Gastrocnemius medialis (tissue), 4 donors: ENCODE measurements at places on chromosomes 4 and X. TPM values are rescaled to one million over a fixed set of nuclear protein-coding genes. Genes with fewer than 3 reads are reported as not detected.

FAM47E gene
- 0.56 TPM for total RNA-seq

PF4V1 gene
- not detected for total RNA-seq

POLN gene
- total RNA-seq, result 0.86 TPM

GK gene
- 3.8 TPM for total RNA-seq

PHEX gene
- total RNA-seq, result 0.05 TPM

VCX2 gene
- not detected for total RNA-seq

UCP1 gene
- total RNA-seq, result not detected

HPGDS gene
- 0.53 TPM for total RNA-seq

MTTP gene
- 0.63 TPM for total RNA-seq

RBM46 gene
- not detected for total RNA-seq

ZNF185 gene
- 1.2 TPM for total RNA-seq
